ENCODE measurements at places on chromosomes 1 and 21.

DNA sequence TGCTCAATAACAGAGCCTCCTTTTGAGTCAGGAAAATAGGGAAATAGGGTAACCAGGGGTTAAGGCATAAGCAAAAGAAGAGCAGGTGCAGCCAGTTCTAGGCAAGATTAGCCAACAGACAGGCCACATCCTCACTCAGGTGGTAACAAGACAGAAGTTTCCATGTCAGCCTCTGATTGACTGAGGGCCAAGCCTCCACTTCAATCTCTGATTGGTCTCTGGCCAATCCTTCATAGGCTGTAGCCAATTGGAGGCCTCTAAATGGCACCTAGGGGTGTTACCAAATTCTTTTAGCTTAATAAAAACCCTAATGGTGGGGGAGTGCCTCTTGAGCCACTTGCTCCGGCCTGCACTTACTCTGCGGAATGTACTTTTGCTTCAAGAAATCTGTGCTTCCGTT lies 37.2 kb downstream of the LACTBL1 start:
- no peak for DNase-seq

- DNase-seq = no peak
Measured at GRCh38 chr1:233479110-233479890, 134.6 kb upstream of the KCNK1 start.

DNA sequence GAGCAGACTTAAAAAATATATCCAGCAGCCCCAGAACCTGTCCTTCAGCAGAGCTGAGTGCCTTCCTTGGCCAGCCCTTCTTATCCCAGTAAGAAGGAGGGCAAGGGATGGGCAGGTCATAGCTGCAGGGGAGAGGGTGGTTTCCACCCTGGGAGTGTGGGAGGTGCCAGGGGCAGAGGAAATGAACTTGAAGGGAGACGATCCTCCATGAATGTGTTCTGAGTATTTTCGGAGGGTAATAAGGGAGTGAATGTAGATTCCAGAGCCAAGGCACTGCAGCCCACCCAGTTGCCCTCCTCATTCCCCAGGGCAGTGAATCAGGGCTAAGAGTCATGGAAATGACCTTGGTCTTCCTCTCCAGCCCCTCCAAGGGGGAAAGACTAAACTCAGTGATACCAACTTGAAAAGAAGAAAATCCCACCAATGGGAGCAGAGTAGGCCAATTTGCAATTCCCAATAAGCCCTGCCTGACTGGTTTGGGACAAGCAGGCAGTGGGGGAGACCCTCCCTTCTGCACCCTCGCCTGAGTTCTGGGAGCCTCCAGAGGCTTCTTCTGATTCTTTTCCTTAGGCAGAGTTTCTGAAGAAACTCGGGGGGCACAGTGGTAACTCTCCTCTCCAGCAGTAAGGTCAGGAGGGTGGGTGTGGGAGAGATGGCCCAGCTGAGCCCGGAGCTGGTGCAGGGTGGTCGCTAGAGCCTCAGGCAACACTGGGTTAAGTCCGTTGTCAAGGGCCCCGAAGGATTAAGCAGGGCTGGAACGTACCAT lies 4.2 kb downstream of the MYOG start:
- no peak for DNase-seq

GRCh38 chr1:154813846-154814505 lies 56.1 kb downstream of the KCNN3 start:
- DNase-seq = no peak

DNA sequence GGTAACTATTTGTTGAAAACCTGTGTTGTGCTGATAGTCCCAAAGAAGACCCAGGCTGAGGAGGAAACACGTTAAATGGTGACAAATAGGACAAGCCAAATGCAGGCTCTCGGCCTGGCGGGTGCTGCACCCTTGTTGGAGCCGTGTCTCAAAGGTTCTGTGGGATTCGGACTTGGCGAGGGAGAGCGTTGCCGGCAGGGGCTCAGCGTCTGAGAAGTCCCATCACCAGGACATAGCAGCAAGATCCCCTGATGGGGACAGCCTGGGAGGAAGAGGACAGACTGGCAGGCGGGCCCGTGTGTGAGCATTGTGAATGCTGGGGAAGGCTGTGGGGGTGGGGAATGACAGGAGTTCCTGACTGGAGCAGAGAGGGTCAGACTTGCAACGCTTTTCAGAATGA lies 142.5 kb downstream of the PGBD5 start:
- no peak for DNase-seq

- no peak for DNase-seq
Measured at GRCh38 chr1:67688526-67689219, 3.7 kb downstream of the GADD45A start.

Data from AG04449 (cell line).